ENCODE measurements at places on chromosomes 1 and 21.

GRCh38 chr1:108643492-108644335, 17.2 kb downstream of the HENMT1 start:
- peak; percentile 71 for DNase-seq

- no peak for DNase-seq
Observed at GRCh38 chr1:229309684-229310083, 33.2 kb downstream of the CCSAP start.

GRCh38 chr1:111272081-111272480, 18.6 kb upstream of the CHIA start:
- DNase-seq, result no peak

DNA sequence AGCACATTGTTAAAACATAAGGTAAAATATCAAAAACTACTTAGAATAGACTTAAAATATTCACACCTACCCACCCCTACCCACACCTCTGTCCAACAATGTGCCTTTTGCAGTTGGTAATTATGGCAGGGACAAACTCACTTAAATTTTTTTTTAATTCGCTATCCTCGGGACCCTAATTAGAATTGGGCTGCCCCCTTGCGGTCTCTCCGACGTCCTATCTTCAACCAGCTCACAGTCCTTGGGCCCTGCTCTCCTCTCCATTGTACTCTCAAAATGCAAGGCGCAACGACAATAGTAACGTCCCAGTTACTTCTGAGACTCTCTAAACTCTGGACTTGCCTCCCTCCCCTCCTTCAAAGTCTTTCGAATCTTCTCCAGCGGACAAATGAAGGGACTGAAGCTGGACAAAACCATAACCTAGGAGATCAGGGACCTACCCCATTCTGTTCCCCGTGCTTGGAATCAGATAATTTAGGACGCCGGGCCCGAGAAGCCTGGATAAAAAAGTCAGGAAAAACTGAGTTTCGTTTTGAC, 1.1 kb upstream of the CIART start:
- DNase-seq, result peak; percentile 83

GRCh38 chr1:52748119-52748518, 21.9 kb downstream of the ZYG11B start:
- DNase-seq, result no peak

DNA sequence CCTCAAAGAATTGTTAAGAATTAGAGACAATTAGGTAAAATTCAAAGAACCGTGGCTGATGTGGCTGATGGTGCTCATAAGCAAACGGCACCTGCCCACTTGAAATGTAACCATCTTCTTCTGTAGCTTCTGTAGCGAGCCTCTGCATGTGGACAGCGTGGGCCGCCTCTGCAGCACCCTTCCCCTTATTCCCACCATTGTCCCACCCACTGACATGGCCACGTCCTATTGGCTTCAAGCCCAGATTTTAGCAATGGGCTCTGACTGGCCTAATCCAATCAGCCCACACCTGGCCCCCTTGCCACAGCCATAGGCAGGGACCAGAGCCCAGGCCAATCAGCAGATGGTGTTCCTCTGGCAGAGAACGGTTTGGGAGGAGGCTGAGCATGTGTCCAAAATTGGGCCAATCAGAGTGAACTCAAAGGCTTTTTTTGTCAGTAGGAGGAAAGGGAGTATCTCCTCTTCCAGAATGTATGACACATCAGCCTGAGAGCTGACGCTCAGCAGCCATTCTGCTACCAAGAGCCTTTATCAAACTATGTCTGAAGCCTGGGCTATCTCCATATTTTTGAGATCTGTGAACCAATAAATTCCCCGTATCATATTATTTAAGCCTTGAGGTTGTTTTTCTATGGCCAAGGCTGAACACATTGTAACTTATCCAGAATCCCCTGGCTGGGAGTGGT, 518.5 kb downstream of the SMYD3 start:
- DNase-seq, result no peak

DNA sequence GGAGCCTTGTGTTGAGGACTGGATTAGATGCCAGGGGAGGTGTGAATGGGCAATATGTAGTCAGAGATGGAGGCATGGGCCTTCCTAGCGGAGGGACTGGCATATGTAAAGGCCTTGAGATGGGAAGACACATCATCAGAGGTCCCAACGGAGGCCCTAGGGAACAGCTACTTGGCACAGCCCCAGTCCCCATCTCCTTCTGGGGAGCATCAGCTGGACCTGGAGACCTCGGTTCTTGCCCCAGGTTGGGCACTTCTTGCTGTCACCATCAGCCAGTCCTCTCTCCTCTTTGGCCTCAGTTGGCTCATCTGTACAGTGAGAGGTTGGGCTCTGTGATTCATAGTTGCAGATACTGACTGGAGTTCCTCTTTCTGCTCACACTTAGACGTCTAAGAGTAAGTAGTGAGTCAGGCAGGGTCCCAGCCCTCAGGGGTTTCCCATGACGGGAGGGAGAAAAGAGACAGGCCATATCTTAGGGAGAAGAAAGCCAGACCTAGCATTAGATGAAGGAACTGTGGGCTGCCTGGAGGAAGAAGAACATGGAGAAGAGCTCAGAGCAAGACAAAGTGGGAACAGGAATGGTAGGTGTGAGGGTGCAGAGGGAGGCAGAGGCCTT, 3.4 kb upstream of the MARCKSL1 start:
- no peak for DNase-seq

GRCh38 chr21:35070436-35070835, 21.3 kb upstream of the RUNX1 start:
- no peak for DNase-seq

DNA sequence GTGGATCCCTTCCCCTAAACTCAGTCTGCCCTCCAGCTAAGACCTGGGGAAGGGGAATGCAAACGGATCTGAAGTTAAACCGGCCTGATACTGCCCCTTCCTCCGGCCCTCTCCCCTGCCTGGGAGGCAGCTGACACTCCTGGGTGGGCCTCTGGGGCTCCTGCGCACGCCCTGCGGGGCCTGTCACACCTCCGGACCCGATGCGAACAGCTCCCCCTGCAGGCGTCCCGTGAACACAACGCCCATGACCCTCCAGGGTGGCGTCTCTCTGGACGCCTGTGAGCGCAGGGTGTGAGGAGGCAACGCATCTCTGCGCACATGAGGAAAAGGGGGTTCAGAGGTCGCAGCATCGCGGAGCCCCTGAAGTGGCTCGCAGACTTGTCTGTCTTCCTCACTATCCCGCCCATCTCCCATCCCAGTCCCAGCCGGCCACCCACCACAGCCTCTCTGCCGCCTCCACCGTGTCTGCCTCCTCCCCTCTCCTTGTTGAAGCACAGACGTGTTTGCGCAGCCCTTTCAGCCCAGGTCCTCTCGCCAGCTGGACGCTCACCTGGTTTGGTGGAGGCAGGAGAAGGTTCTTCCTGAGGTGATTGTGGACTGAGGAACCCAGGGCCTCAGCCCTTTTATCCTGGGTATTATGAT, 421 bp upstream of the LCE3A start:
- DNase-seq, result peak; percentile 3

DNA sequence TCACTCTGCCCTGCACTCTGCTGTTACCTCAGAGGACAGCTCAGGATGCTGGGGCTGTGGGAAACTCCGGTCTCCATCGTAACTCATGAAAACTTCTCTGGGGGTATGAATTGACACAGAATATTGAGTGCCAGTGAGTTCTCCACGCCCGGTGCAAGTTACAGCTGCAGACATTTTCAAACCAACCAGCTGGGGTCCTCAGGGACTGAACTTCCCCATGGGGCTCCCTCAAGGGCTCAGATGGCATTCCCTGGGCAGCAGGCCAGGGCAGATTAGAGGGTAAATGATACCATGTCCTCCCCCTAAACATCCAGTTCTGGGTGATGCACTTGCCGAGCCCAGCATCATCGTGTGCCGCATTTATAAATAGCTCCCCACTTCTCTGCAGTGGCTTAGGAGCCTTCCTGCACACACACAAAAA, 27.8 kb upstream of the CCSAP start:
- no peak for DNase-seq

DNA sequence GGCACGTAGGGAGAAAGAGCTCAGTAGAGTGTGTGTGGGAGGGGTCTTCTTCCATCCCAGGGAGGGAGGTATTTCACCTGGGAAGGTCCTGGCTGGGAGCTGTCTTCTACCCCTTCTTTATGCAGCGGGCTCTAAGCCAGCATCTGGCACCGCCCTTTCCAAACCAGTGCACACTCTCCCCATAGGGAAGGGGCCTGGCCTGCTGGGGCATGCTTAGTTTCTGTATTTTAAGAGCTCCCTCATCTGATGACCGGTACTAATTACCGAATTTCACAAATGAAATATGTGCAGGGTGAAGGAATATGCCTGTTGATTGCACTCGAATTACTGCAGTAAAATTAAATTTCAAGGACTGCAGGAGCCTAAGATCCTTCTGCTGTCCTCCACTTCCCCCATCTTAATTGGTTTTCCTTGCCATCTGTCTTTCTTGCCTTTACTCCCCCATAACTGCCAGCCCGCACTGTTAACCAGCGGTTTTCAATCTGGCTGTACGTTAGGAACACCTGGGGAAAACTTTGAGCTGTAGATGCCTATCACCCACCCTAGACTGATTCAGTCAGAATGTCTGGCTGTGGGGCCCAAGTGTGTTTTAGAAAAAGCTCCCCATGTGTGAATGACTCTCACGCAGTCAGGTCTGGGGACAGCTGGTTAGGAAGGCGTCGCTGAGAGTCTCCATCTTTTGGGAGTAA, 20.1 kb downstream of the GALNT2 start:
- no peak for DNase-seq

DNA sequence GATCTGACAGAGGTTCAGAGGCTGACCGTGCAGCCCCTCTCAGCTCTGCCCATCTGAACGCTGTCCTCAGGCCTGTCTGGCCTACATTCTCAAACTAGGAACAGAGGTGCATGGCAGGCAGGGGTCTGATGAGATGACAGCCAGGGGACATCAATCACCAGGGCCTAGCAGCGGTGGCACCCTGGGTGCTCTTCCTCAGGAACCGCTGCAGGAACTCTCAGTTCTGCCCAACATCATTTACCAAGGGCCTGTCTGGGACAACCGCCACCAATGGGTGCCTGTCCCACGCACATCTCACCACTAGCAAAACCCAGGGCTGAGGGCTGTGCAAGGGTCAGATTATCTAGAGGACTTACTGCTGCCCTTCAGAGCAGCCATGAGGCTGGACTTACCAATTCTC, 245.7 kb downstream of the TOMM20 start:
- DNase-seq, result no peak

GRCh38 chr21:44405948-44406872, 49.1 kb upstream of the LRRC3 start:
- no peak for DNase-seq

GRCh38 chr1:107263291-107263915, 122.6 kb downstream of the NTNG1 start:
- no peak for DNase-seq

- DNase-seq, result no peak
Observed at GRCh38 chr1:157880621-157881020, 39.0 kb upstream of the CD5L start.

Data from hematopoietic multipotent progenitor cell treated with erythropoietin and hydrocortisone succinate and interleukin-3 and kit ligand, for 8 days (in vitro differentiated cells).